ENCODE measurements at places on chromosomes 12 and 14.
A peak's percentile ranks its signal among the peaks of the same experiment; 100 is the strongest.

DNA sequence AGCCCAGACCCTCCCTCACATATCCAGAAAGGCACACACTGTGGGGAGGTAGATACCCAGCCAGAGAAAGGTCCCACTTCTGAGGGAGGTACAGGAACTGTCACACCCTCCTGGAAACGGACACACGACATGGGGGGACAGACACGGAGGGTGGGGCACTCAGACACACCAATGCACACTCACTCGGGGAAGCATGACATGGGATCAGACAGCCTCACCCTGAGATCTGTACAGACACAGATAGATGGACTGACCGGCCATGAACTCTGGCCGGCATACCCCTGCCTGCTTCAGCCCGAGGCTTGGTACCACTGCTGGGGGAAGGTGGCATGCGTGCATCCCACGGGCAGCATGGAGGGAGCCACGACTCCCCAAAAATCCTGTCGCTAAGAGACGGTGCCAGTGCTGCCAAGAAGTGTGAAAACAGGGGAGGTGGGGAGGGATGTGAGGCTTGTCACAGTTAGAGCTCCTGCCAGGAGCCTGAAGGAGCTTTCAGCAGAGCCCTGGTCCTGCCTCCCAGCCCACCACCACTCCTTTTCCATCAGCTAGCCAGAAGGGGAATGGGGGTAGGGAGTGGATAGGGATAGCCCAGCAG, 571 bp downstream of the CPNE6 start:
- no peak for DNase-seq

GRCh38 chr12:21710958-21711775, 53.5 kb upstream of the LDHB start:
- DNase-seq = no peak

DNA sequence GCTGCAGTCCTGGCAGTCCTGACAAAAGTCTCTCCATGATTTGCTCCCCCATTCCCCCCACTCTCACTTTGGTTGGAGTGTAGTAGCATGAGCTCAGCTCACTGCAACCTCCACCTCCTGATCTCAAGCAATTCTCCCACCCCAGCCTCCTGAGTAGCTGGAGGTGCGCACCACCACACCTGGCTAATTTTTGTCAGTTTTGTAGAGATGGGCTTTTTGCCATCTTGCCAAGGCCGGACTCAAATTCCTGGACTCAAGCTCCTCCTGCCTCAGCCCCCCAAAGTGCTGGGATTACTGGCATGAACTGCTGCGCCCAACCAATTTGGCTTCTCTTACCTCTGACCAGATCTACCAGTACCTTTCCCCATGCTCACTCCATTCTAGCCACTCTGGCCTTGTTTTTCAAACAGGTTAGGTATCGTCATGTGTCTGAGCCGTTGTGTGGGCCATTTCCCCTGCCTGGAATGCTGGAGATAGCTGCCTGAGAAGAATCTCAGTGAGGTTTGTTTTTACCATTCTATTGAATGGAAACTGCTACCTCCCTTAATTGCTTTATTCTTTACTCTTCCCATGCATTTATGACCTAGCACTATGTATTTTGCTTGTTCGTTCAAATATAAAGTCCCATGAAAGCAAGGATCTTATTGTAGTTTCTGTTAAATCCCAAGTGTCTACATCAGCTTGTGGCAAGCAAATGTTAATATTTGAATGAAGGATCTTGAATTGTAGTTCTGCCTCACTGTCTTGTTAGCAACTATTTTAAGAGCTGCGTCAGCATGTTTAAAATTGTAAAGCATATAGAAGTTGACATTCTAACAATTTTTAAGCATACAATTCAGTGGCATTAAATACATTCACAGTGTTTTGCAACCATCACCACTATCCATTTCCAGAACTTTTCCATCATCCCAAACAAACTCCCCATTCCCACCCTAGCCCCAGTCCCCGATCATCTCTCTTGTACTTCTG, 39.7 kb downstream of the CPSF6 start:
- DNase-seq = no peak

DNA sequence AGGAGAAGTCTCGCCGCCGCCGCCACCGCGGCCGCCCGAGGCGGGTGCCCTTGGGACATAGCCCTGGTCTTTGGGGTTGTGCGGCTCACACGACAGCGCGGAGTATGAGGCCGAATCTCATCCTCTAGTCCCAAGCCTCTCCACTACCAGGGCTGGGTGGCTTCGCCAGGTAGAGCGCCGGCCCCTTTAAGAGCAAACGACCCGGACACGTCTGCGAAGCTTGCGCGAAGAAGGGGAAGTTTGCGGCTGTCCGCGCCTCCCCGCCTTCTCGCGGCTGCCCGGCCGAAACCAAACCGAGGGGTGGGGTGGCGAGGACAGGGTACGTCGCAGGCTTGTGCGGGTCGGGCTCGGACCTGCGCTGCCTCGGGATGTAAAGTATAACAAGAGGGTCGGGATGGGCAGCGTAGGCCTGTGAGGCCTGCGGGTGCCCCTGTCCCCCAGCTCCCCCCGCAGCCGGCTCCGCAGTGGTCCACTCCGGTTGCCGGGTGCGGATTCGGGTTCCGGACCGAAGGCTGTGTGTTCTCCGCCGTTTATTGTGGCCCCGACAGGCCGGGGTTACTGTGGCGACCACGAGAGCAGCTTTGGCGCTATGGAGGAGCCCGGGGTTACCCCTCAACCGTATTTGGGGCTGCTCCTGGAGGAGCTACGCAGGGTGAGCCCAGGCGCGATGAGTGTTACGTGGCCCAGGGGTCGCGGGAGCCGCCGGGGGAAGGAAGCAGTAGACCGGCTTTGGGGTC, 33.3 kb downstream of the MIA2 start:
- peak; percentile 76 for DNase-seq

GRCh38 chr12:50065726-50066310, 8.4 kb downstream of the ASIC1 start:
- DNase-seq = no peak

DNA sequence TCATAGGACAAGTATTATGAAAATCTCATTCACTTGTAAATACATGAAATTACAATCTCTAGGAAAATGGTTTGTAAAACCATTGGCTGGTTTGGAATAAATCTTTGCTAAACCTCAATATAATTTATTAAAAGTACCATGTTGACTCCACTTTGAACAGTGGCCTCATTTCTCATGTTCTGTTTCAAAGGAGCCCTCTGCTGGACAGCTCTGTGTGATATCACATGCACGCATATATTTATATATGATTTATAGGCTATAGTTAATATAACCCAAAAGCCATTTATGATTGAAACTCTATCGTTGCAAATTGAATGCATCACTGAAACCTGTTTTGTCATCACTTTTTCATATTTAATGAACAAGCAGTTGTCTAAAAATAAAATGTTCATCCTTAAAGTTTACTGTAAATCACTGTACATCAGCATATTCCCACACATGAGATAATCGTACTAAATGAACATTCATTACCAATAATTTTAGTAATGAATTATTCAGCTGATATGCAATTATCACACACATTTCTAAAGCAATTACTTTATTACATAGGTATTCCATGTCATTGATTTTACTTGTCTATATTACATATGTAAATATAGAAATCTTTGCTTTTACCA, 493.8 kb downstream of the NPAS3 start:
- DNase-seq = no peak

GRCh38 chr12:22034709-22035506, 11.1 kb upstream of the CMAS start:
- DNase-seq = no peak
